Activated naive CD4-positive, alpha-beta T cell treated with anti-CD3 and anti-CD28 coated beads, Interleukin-2, amount 50 U/mL, for 72 hours (primary cell): ENCODE measurements at places on chromosomes 11 and 22.

DNA sequence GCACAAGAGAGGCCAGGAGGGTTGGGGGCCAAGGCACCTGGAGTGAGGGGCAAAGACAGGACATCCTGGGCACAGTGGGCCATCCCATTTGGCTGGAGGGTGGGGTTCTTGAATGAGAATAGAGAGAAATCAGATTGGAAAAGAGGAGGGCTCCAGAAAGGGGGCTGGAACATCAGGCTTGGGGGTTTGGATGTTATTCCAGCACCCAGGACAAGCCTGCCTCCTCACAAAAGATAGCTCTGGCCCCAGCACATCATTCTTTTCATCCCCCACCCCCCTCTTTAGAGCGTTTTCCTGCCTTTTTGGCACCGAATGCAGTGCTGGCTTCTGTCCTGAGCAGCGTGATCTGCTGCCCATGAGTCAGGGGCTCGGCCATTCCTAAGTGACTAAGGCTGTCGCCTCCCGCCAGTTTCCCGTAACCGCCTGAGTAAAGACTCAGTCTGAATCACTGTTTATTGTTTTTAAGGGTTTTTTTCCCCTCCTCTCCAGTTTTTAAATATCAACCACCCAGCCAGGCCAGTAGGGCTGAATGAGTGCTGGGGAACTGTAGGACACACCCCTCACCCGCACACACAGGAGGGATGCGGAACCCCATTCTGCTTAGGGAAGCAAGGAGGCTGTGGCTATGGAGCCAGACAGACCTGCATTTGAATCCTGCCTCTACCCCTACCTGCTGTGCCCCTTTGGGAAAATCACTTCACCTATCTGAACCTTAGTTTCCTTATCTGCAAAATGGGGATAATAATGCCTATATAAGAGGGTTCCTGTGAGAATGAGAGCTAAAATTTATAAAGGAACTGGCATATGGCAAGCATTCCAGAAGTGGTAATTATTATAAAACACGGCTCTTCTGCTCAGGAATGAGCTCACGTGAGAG is 32.4 kb upstream of the NAV2 start:
- no peak for DNase-seq

GRCh38 chr11:116330439-116331185 is 442.2 kb downstream of the BUD13 start:
- no peak for DNase-seq

DNA sequence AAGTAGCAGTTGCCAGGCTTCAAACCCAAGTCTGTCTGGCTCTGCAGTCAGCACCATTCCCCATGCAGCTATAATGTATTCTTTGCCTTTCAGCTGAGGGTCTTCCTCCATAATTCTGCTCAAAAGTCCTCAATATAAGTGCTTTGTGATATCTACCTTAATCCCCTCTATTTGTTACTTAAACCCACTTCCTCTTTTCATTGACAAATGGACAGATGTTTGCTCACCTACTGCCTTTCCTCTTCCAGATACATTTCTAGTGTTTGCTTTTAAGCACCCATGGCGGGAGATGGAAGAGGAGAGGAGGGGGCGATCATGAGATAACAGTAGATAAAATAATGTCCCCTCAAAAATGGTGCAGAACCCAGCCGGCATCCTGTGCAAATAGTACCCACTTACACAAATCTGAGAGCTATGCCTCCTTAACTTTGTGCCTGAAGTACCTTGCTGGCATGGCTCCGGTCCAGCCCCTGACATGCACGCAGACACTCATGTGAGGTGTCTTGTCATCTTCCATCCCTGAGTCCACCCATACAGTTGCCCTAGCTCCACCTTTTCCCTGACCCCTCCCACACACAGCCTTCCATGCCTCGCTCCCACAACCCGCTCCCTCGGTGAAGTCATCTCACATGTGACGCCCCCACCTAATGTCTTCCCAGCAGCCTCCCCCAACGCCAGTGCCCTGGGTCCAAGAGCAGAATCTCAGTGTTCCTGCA is 109.6 kb downstream of the TRIM29 start:
- DNase-seq, result no peak

GRCh38 chr11:30914143-30914762 is 328.1 kb upstream of the MPPED2 start:
- DNase-seq, result no peak

GRCh38 chr11:114269498-114269897 is 26.7 kb upstream of the NNMT start:
- no peak for DNase-seq

DNA sequence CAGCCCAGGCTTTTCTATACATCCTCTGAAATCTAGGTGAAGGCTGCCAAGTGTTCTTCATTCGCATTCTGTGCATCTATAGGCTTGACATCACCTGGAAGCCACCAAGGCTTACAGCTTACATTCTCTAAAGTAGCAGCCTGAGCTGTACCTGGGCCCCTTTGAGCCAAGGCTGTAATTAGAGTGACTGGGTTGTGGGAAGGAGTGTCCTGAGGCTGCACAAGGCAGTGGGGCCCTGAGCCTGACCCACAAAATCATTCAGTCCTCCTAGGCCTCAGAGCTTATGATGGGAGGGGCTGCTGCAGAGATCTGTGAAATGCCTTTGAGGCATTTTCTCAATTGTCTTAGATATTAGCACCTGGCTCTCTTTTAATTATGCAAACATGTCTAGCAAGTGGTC is 33.0 kb upstream of the RDX start:
- no peak for DNase-seq

GRCh38 chr11:73201888-73202780 is 15.9 kb upstream of the P2RY2 start:
- DNase-seq, result no peak

DNA sequence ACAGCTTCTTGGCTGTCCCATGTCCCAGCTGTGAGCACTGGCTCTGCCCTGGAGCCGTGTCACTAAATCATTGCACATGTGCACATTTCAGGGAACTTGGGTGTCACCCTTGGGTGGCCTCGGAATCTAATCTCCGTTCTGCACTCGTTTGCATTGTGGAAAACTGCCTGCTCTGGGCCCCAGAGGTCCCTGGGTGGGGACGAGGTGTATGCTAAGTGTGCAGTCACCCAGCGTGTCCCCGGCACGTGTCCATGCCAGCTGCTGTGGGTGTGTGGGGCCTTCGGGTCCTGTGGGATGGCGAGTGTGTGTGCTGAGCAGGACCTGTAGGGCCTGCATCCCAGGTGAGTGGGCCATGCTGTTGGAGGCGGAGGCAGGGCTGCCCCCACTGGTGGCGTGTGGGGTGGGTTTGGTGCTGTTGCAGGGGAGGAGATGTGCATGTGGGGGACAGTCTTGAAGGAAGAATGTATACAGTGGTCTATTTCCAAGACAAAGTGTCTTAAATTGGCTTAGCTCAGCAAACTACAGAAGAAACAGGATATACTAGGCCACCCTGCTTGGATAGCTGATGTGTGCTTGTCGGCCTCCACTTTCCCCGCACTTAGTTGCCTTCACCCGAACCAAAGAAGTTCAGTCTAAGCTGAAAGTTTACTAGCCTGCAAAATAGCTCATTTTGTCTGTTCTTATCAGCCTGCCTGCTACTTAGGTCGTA is 14.6 kb downstream of the TANGO2 start:
- DNase-seq, result no peak

- no peak for DNase-seq
Observed at GRCh38 chr11:2272228-2272945, 2.0 kb upstream of the ASCL2 start.

DNA sequence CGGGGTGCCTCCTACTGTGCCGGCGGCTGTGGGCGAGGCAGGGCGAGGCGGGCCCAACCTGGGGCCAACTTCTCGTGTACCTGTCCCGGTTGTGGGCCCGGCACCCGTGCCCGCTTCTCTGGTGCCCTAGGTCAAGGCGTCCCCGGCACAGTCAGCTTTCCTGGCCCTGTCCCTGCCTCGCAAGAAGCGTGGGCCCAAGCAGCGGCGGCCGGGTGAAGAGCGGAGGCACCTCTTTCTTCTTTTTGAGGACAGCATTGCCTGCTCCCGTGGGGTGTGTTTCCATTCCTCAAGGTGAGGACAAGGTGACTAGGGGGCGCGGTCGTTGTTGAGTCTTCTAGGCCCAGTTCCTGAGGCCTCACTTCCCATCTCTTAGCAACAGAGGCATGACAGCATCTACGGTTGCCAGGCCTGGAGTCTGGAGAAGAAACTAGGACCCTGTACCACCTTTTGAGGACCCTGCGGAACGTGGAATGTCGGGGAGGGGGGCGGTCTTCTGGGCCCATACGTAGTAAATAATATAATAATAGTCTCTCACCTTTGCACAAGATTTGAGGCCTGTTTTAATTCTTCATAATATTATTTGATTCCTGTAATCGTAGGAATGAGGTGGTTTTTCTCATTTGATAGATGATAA is 418 bp downstream of the ACO2 start:
- DNase-seq, result no peak

GRCh38 chr22:34160141-34160783 is 240.0 kb upstream of the LARGE1 start:
- no peak for DNase-seq

DNA sequence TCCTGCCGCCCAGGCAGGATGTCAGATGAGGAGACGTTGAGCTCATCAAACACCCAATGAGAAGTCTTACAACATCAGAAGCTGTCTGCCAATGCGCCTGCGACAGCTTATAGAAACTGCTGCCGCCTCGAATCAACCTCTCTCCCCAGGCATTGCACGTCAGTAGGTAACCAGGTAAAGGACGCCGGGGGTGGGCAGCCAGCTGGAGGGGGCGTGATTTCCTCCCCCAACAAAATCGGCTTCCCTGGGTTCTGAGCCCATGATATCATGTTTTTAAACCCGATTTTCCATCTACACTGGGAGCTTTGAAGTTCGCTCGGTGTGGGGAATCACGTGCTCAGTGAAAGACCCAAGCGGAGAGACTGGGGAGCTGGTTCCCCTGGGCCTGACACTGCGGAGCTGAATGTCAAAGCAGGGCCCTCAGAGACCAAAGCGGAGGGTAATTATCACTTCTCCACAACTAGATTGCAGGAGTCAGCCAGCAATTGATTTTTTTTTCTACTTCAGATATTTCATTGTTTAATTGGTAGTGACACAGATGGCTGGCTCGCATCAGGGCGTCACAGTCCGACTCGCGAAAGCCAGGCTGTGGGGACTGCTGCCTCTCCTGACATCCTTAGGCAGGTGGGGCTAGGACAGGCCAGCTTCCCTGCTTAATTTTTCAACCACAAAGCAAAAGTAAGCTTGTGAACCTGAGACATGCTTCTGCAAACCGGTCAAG is 15.4 kb downstream of the FAM83F start:
- no peak for DNase-seq

- DNase-seq, result no peak
Observed at GRCh38 chr11:33723238-33723881, 12.9 kb downstream of the CD59 start.

DNA sequence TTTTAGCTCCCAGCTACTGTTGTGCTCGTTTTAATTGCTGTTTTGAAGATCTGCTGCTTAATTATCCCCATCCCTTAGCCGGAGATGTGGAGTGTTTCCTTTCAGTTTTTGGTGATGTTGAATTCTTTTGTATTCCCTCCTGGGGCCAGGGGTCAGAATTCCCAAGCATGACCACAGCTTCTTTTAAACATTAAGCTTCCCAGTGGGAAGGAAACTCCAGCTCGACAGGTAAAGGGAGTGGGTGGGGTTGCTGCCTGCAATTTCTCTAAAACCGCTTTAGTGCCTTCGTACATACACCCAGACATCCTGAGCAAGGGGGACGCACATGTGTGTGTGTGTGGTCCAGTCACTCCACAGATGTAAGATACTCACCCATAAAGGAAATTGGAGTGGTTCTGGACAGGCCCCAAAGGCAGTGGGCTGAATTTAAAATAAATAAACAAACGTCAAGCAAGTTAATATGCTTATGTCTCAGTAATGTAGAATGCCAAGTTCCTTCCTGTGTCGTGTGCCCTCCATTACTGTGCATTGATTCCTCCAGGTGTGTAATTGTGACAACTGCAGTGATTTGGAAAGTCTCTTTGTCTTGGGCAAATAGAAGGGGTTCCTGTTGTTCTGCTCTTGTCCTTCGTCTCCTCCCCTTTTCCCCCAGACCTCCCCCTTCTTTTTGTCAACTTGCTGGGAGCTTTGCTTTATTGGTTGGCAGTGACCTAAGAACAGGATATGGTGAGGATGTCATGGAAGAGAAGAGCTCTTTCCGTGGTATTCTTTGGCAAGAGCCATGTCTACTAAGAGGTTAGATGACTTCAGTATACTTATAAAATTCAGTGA is 19.2 kb upstream of the ADSL start:
- DNase-seq, result no peak

DNA sequence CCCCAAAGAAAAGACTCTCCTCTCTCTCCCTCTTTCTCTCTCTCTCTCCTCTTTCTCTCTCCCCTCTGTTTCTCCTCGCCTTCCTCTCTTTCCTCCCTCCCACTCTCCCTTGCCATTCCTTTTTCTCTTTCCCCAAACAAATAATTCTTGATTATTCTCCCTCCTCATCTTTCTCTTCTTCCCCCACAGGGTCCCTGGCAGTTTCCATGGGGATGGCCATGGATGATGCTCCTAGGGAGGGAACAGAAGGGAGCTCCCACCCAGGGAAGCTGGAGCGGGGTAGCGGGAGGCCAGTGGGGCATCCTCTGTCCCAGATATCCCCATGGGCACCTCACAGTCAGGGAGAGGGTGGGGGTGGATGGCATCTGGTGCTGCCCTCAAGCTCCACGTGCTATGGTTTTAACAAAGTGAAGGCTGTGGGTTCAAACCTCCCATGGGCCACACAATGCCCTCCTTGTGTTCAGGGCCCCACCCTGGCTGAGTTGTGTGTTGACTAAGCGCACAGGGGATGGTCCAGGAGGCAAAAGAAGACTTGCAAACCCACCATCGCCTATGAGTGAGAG is 266.4 kb downstream of the BUD13 start:
- no peak for DNase-seq

GRCh38 chr11:2267306-2267850 is 3.0 kb downstream of the ASCL2 start:
- peak; percentile 2 for DNase-seq

- DNase-seq, result peak; percentile 71
Observed at GRCh38 chr22:41447435-41448188, 1.0 kb upstream of the TOB2 start.

GRCh38 chr11:132559331-132560036 is 972.8 kb downstream of the OPCML start:
- no peak for DNase-seq

GRCh38 chr11:69190796-69191536 is 35.2 kb downstream of the SMIM38 start:
- no peak for DNase-seq

DNA sequence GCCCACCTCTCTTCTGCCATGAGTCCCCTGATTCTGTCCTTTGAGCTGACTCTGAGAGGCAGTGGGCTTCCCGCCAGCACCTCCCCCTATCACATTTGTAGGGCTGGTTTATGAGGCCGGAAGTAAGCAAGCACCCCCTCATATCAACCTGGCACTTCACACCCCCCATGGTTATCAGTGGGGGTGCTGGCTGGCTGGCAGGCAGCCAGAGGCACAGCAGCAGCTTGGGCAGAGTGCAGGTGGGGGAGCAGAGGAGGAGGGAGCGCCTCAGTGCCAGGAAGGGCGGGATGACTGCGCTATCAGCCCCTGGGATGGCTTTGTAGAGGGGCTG is 22.9 kb upstream of the CHRM4 start:
- DNase-seq, result peak; percentile 20

DNA sequence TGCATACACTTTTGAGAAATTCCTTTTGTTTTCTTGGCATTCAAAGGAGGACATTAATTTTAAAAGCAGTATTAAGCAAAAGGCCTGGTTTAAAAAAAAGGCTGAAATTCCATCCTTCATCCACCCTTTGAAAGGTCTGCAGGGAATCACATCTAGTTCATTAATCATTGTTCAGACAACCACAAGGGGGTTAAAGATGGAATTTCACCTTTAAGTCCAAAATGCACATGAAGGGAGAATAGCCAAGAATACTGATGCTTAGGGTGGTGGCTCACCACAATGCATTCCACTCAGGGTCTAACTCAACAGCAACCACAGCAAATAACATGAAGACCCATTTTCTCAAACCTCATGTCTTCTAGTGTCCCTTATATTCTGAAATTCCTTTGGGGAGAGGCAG is 256.9 kb downstream of the CADM1 start:
- no peak for DNase-seq
